ENCODE measurements at places on chromosomes 7 and 10.

GRCh38 chr7:54563329-54563916 lies 21.2 kb downstream of the VSTM2A start:
- no peak for DNase-seq

- peak; percentile 17 for DNase-seq
Measured at GRCh38 chr7:114182837-114183236, 231.8 kb upstream of the FOXP2 start.

- no peak for DNase-seq
Measured at GRCh38 chr7:128909625-128910568, 612 bp downstream of the KCP start.

DNA sequence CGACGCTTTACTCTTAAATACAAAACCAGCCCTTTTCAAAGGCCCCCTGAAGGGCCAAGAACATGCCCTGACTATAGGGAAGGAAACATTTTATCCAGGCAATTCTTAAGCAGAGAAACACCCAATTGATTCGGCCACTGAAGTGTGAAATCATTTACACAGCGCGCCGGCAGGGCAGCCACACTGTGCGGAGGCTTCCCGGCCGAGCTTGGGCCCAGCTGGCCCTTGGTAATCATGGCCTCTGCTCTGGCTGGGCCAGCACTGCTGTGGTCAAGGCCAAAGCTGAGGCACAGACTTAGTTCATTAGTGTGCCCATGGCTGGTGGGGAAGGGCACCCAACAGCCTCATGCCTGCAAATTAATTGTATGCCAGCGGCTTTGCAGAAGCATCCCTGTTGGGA lies 143.7 kb upstream of the HABP2 start:
- DNase-seq, result no peak

DNA sequence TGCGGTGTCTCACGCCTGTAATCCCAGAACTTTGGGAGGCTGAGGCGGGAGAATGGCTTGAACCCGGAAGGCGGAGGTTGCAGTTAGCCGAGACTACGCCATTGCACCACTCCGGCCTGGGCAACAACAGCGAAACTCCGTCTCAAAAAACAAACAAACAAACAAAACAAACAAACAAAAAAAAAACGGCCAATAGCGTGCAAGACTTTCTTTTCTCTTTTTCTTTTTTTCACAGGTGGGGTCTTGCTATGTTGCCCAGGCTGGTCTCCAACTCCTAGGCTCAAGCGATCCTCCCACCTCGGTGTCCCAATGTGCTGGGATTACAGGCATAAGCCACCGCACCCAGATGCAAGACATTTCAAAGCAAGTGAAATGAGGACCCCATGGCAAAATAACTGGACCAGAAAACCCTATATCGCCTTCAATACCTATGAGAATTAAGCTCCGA lies 1.6 kb downstream of the PSAP start:
- no peak for DNase-seq

GRCh38 chr10:103013416-103013815 lies 95.3 kb downstream of the CNNM2 start:
- DNase-seq, result no peak

DNA sequence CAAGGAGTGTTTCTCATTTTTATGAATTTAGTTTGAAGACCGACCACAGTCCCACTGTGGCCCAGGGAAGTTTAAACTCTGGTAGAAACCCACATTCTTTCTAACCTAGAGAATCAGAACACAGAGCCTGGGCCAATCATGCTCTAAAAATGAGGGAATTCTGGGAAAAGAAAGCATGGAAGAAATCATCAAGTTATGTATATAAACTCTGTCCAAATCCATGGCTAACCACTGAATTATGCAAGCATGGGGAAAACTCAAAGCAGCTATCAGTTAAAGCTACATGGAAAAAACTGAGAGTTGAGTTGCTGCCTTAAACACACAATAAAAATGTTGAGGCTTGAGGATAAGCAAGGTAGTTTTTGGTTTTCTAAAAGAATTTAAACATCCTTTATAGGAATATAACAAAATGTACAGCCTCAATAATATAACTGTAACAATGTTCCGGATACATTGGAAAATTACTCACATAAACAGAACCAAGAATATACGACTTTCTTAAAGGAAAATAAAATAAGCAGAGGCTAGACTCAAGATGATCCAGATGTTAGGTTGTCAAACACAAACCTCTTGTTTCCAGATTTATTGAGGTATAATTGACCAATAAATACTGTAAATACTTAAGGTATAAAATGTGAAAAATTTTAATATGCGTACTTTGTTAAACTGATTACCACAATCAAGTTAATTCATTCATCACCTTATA lies 311.2 kb upstream of the GNAI1 start:
- DNase-seq, result peak; percentile 62

- no peak for DNase-seq
Measured at GRCh38 chr7:126948664-126949063, 304.1 kb downstream of the GRM8 start.

DNA sequence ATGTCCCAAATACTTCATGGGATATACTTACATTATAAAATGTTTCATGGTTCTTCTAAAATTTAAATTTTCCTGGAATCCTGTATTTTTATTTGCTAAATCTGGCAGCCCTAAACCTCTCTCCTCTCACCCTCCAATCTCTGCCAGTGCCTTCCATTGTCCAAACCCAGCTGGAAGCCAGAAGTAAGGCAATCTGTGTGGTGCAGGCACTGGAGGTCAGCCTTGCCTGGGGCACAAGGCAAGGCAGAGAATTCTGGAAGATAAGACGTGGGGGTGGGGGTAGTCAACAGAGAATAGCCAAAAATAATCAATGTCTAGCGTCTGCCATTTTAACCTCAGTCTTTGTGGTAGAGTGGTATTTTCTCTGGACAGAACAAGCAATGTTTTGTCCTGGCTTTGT lies 381.7 kb downstream of the GPAM start:
- DNase-seq, result no peak

DNA sequence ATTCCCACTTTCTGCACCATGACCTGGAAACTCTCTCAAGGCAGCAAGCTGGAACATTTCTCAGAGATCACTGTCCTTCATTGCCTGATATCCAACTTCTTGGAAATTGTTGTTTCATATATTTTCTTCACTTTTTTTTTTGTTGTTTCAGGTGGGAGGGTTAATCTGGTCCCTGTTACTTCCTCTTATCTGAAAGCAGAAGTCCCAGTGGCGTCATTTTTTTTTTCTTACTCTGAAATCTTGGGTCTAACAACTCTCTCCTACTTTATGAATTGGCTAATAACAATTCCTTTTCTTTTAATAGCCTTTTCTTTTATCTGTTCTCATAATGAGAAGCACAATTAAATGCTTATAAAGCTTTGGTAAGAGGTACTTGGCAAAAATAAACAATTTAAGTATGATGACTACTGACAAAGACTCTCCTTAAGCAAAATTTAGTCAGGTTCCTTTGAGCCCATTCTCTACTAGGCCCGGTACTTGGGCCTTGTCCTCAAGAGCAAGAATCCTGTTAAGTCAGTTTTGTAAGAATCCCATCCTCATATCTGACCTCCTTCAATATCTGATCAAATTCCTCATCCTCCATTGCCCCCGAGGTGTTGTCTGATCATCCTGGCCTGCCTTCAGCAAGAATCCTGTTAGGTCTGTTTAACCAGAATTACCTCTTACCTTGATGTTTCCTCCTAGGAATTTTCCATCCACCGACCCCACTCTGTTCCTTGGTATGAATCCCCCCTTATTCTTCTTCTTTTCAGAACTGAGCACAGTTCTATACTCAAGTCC lies 11.5 kb upstream of the CC2D2B start:
- no peak for DNase-seq

DNA sequence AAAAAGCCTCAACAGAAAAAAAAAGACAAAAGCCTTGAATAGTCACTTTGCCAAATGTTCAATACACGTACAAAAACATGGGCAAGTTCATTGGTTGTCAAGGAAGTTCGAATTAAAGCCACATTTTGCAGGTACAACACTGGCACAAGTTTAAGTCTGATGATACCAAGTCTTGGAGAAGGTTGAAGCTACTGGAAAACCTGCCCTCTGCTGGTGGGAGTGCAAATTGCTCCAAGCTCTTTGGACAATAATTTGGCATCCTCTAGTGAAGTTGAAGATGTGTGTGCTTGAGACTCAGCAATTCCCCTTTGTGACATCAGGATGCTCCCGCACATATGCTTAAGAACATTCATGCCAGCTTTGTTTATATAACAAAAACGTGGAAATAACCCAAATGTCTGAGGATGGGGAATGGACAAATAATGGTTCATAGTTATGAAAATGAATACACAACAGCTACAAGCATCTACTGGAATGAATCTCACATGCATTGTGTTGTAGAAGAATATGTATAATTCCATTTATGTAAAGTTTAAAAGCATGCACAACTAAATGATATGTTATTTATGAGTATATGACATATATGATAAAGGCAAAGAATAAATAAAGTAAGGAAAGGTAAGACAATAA lies 120.0 kb upstream of the PLPP4 start:
- DNase-seq, result peak; percentile 46

GRCh38 chr7:131488361-131488760 lies 68.1 kb downstream of the PODXL start:
- DNase-seq, result no peak

DNA sequence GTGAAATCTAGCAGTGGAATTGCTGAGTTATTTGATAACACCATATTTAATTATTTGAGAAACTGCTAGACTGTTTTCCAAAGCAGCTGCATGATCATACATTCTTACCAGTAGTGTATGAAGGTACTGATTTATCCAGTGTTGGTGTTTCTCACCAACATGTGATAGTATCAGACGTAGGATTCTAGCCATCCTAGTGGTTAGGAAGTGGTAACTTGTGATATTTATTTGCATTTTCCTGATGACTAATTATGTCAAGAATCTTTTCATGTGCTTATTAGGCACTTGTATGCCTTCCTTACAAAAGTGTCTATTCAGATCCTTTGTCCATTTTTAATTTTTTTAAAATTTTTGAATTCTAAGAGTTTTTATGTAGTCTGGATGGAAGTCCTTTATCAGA lies 54.2 kb upstream of the PLXDC2 start:
- DNase-seq, result peak; percentile 21

GRCh38 chr7:8436965-8437364 lies 3.6 kb downstream of the NXPH1 start:
- DNase-seq, result peak; percentile 14

- no peak for DNase-seq
Measured at GRCh38 chr10:28768227-28768626, 90.9 kb downstream of the BAMBI start.

GRCh38 chr7:21704359-21704758 lies 161.5 kb downstream of the DNAH11 start:
- DNase-seq, result no peak

GRCh38 chr7:86851566-86851965 lies 207.9 kb downstream of the GRM3 start:
- no peak for DNase-seq

DNA sequence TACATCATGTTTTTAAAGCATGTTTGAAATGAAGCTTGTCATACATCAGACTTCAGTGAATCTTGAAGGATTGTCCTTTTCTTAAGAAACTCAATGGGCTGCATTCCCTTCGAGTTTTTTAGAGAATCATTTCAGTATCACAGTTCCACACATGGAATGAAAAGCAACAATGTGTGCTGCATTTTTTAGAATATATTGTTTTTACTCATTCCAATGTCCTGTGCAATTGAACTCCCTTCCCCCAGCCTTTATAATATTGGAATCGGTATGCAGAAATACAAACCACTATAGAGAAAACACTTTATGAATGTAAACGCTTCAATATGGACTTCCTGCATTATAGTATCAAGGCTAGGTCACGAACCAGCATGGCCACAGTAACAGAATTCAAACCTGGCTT lies 634.4 kb downstream of the GATA3 start:
- DNase-seq, result no peak

DNA sequence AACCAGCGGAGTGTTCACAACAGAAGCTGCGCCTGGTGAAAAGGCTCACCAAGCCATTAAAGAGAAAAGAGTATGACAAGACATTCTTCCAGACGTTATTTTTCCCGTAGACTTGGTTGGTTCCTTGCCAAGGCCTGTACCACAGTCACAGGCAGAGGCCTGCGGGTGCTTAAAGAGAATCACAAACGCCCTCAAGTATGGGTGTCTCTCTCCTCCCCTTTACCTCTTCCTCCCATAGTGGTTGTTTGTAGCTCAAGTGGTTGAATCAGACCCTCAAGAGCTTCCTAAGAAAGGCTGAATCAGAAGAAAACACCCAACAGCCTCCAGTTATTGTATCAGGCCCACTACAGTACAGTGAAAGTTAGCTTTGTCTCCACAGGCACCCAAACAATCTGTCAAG lies 169.0 kb downstream of the CREB5 start:
- no peak for DNase-seq

- DNase-seq, result peak; percentile 88
Measured at GRCh38 chr10:48364659-48365405, 58.4 kb downstream of the MAPK8 start.

DNA sequence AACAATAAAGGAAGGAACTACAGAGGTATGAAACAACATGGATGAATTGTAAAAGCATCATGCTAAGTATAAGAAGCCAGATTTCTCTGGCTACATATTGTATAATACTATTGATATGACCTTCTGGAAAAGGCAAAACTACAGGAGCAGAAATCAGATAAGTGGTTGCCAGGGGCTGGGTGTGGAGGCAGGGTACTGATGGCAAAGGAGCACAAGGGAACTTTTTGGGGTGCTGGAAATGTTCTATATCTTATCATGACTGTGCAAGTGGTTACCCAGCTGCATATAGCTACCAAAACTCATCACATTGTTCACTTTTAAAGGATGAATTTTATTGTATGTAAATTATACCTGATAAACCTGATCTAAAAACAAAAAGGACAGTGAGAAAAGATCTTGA lies 72.4 kb downstream of the SKAP2 start:
- no peak for DNase-seq

DNA sequence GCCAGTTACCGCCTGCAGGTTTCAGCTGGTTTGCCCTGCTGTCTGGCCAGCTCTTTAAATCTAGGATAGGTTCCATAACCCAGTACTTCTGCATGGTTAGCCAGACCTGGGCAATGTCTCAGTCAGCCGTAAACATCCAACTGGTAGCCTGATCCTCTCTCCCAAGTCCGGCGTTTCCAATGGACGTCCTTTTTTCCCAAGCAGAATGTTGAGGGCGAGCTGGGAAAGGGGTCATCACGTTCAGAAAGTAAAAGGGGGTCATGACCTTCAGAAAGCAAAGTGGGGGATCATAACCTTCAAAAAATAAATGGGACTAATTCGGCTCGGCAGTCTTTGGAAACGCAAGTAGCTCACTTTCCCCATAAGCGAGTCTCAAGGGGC lies 430 bp downstream of the PON3 start:
- DNase-seq, result no peak

DNA sequence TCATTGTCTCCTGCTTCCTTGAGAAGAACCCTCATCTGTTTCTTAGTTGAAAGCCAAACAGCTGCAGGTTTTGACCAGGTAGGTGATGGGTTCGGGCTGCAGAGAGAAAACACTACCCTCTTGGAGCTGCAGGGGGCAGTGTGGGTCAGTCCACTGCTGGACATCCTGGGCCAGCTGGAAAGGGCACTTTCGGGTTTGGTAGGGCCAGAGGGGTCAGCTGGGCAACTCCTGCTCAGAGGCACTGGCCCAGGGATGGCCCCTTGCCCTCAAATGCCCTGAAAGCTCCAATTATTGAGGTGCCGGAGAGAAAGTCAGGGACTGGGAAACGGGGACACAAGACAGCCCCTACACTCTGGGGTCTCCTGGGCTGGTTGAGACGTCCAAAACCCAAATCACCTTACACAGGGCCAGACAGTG lies 90.7 kb downstream of the MKI67 start:
- DNase-seq, result peak; percentile 44
